Right atrium auricular region (tissue), 2 donors: ENCODE measurements at places on chromosomes 12 and 14. TPM values are rescaled to one million over a fixed set of nuclear protein-coding genes. Genes with fewer than 3 reads are reported as not detected.

TAS2R9 gene
- not detected for total RNA-seq

REP15 gene
- total RNA-seq: 3.1 TPM

- H3K27ac ChIP-seq: no peak overlapping the region
- peak overlapping the region; percentile 13 for H3K4me3 ChIP-seq
- no peaks in the 10 kb centered on the region for H3K36me3 ChIP-seq
- H3K4me1 ChIP-seq: no peaks in the 10 kb centered on the region
Measured at GRCh38 chr12:6791931-6792520, 2.7 kb downstream of the CD4 start.

GRCh38 chr12:74264692-74265091, 272.9 kb upstream of the ATXN7L3B start:
- H3K4me1 ChIP-seq: no peaks in the 10 kb centered on the region
- H3K27ac ChIP-seq: no peak overlapping the region
- no peak overlapping the region for H3K4me3 ChIP-seq
- H3K27me3 ChIP-seq: no peaks in the 10 kb centered on the region

CPSF6 gene
- total RNA-seq: 15.6 TPM

GRCh38 chr14:38302966-38303365, 47.1 kb upstream of the CLEC14A start:
- H3K27me3 ChIP-seq: no peaks in the 10 kb centered on the region
- no peak overlapping the region for H3K27ac ChIP-seq
- H3K4me1 ChIP-seq: no peaks in the 10 kb centered on the region
- H3K4me3 ChIP-seq: no peak overlapping the region

DNA sequence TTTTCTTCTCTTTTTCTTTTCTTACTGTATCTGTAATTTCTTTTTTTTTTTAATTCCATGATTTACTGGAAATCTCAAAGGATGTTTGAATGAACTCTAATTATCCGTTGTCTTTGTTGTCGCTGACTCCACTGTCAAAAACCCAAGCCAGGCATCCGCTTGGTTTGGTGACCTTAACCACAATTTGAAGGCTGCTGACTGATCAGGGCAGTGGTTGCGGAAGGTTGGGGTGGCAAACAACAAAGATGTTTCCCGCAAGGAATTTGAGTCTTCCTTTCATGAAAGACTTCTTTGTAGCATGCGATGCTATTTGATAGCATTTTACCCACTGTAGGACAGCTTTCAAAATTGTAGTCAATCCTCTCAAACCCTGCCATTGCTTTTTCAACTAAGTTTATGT, 1013.8 kb downstream of the DIO2 start:
- no peaks in the 10 kb centered on the region for H3K4me1 ChIP-seq
- no peak overlapping the region for H3K27ac ChIP-seq
- no peak overlapping the region for H3K4me3 ChIP-seq
- H3K36me3 ChIP-seq: no peaks in the 10 kb centered on the region
- no peak for DNase-seq

DNA sequence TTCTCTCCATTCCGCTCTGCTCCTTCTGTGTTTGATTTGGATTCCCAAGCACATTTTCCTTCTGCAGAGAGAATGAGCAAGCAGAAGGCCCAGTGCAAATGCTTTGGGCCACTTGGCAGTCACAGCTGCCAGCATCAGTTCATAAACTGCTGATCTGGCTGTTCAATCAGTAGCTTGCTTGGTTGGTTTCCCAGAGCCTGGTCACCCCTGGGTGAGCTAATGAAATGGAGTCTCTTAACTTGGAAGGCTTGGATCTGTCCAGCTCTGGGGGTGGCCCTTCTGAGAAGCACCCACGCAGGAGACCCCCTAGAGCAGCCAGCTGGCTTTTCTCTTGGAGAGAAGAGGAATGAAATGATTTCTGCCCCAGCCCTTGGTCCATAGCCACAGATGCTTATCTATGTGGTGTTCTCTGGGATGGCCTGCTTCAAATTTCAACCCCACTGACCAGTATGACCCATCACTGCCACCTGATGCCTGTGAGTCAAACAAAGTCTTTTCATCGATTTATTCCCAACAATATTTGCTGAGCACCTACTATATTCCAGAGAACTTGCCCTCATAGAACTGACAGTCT, 30.3 kb downstream of the FAIM2 start:
- no peaks in the 10 kb centered on the region for H3K36me3 ChIP-seq
- H3K27ac ChIP-seq: no peak overlapping the region
- H3K4me1 ChIP-seq: peaks cover 39% of the 10 kb centered on the region

GRCh38 chr14:77790566-77791224, 9.2 kb upstream of the ADCK1 start:
- DNase-seq: no peak
- H3K4me1 ChIP-seq: no peaks in the 10 kb centered on the region
- no peaks in the 10 kb centered on the region for H3K27me3 ChIP-seq
- no peaks in the 10 kb centered on the region for H3K36me3 ChIP-seq

GRCh38 chr12:31119192-31119802, 45.6 kb downstream of the DDX11 start:
- H3K4me3 ChIP-seq: peak overlapping the region; percentile 25
- peaks cover 18% of the 10 kb centered on the region for H3K27me3 ChIP-seq
- DNase-seq: no peak
- H3K4me1 ChIP-seq: no peaks in the 10 kb centered on the region

MYF5 gene
- not detected for total RNA-seq

LMNTD1 gene
- 1.0 TPM for total RNA-seq

PRIM1 gene
- 2.2 TPM for total RNA-seq

DNA sequence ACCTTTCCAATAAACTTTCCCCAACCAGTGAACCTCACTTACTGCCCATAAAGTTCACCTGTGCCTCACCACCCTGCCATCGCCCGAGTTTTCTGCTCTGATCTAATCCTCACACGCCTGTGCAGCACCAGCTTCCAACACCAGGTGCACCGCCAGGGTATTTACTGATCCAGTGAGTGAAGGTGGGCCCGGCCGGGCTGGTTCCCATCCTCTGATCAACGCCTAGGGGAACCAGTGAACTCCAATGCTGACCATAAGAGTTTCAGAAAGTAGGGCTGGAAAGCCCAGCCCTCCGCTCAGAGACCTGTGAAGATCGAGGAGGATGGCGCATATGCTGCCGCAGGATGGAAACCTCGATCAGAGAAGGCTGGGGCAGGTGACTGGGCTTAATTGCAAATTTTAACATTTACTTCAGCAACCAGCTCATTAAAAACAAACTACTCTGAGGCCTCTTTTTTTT, 685 bp upstream of the MYL6B start:
- peak overlapping the region; percentile 94 for H3K27ac ChIP-seq
- H3K4me1 ChIP-seq: peaks cover 24% of the 10 kb centered on the region
- no peaks in the 10 kb centered on the region for H3K36me3 ChIP-seq
- DNase-seq: peak; percentile 73

DNA sequence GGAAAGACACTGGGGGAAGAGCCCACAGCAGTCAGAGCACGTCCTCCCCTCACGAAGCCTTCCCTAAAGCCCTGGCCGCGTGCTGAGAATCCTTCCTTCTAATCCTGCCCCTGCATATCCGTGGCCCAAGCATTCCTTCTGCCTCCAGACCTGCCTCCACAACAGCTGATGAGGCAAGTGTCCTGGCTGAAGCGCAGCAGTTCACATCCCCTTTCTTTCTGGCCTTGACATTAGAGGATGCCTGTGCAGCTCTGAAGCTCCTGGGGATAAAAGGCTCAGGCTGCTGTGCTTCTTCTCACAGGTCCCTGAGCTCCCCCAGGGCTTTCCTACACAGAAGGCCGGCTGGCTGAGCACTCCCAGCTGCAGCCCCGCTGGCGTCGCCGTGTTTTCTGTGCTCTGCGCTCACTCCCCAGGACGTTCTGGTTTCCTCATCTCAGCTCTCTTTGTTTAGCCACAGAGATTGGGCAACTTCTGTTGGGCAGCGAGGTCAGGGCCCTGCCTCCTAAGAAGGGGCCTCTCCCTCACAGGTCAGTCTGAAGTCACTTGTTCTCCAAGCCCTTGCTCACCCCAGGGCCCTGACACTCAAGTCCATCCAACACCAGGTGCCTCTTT, 45.8 kb downstream of the NINJ2 start:
- peaks cover 87% of the 10 kb centered on the region for H3K4me1 ChIP-seq
- H3K27me3 ChIP-seq: no peaks in the 10 kb centered on the region
- peak overlapping the region; percentile 77 for H3K27ac ChIP-seq
- peak; percentile 85 for DNase-seq
- H3K36me3 ChIP-seq: no peaks in the 10 kb centered on the region

DNA sequence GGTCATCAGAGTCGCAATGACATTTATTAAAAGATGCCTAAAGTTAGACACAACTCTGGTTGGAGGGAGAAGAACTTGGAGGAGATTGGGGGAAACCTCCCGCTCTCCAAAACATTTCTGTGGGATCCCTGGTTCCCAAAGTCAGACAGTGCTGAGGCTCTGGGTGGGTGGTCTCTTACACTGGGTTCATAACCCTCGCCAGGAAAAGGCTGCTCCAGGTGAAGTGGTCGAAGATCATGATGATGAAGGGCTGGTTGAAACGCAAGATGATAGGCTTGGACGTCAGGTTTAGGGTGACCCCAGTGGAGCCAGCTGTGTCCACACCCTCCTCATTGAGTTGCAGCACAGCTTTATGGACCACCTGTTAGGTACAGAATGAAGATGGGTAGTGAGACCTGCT, 11.2 kb upstream of the SERPINA10 start:
- no peak overlapping the region for H3K4me3 ChIP-seq
- no peaks in the 10 kb centered on the region for H3K36me3 ChIP-seq
- H3K4me1 ChIP-seq: no peaks in the 10 kb centered on the region
- H3K27me3 ChIP-seq: no peaks in the 10 kb centered on the region
- DNase-seq: peak; percentile 38

- DNase-seq: no peak
- no peaks in the 10 kb centered on the region for H3K36me3 ChIP-seq
- H3K4me3 ChIP-seq: no peak overlapping the region
- H3K27ac ChIP-seq: peak overlapping the region; percentile 8
Measured at GRCh38 chr12:49962861-49963765, 1.4 kb downstream of the AQP5 start.

PSMC6 gene
- 77.4 TPM for total RNA-seq

TCL1B gene
- total RNA-seq: not detected

KIF26A gene
- 14.1 TPM for total RNA-seq

DNA sequence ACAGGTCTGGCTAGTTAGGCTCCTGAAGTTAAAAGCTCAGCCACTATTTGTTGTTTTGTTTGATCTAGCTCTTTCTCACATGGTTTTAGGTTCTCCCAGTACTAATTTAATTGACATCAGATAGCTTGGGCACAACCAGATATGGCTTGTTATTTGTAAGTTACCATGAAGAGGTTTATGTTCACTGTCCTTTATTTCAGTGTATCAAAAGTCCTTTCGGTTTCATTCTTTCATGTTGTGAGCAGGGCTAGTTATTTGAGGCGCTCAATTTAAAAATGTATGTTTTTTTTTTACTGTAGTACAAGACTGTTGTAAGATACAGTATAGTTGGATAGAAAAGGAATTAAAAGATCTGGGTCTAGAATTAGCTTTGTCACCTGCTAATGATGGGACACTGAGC, 7.0 kb downstream of the GPX2 start:
- H3K36me3 ChIP-seq: peaks cover 10% of the 10 kb centered on the region
- DNase-seq: no peak
- H3K27me3 ChIP-seq: no peaks in the 10 kb centered on the region

GRCh38 chr14:32201816-32202490, at the start of gene RNU6-7:
Gene RNU6-7, plus strand, starts transcription at chr14:32202045.
- no peaks in the 10 kb centered on the region for H3K36me3 ChIP-seq
- H3K27ac ChIP-seq: peak within 1 kb of the TSS; percentile 94
- peaks cover 12% of the 10 kb centered on the region for H3K4me1 ChIP-seq
- H3K4me3 ChIP-seq: peak within 1 kb of the TSS; percentile 66
- no peak for DNase-seq
- no peaks in the 10 kb centered on the region for H3K27me3 ChIP-seq

DNA sequence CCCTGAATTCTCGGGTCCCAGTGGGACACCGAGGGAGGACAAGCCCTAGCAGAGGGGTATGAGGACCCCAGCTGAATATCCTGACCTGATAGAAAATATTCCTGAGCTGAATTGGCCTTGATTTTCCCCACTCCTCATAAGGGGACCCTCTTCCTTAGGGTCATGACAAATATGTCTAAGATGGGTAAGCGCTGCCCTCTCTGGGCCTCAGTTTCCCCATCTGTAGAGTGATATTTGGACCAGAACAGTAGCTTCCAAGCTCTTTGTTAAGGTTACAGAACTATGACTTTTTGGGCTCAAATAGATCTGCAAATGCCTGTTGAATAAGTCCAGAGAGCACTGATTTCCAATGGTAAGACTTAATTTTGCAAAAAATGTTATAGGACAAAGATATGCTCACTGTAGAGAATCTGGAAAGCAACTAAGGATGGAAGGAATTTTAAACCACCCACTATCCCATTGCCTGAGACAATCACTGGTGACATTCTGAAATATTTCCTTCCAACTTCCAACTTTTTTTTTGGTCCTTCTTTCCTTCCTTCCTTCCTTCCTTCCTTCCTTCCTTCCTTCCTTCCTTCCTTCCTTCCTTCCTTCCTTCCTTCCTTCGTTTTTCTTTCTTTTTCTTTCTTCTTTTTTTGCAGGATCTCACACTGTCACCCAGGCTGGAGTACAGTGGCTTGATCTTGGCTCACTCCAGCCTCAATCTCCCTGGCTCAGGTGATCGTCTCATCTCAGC, 32.0 kb downstream of the MYL2 start:
- no peak overlapping the region for H3K27ac ChIP-seq
- no peaks in the 10 kb centered on the region for H3K36me3 ChIP-seq
- peak overlapping the region; percentile 45 for H3K4me3 ChIP-seq
- no peaks in the 10 kb centered on the region for H3K4me1 ChIP-seq

DNA sequence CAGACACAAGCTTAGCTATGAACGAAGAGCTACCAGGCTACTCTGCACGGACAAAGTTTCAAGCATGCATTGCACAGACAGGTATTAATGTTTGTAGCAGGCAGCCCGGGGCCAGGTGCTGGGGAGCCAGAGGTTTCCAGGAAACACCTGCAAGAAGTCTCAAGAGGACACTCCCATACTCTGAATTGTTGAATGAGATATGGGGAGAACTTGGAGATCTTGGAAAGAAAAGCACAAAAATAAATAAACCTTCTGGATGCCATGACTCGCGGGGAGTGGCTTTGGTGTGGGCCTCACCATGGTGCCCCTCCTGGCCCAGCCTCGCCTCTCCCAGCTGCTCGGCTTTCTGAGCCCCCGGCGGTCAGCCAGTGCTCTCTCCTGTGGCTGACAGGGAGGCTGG, 186.8 kb downstream of the TTC7B start:
- H3K4me1 ChIP-seq: no peaks in the 10 kb centered on the region
- no peak for DNase-seq
- no peaks in the 10 kb centered on the region for H3K27me3 ChIP-seq
- peak overlapping the region; percentile 17 for H3K27ac ChIP-seq
- H3K36me3 ChIP-seq: no peaks in the 10 kb centered on the region

GDF3 gene
- total RNA-seq: not detected

TSPAN11 gene
- 2.5 TPM for total RNA-seq

KRT2 gene
- total RNA-seq: not detected

BEGAIN gene
- 5.7 TPM for total RNA-seq
